ENCODE measurements at places on chromosomes 1 and 21.

GRCh38 chr1:15750924-15751323 lies 7.7 kb upstream of the FBLIM1 start:
- DNase-seq: no peak

- no peak for DNase-seq
Measured at GRCh38 chr1:109610609-109611307, 8.7 kb downstream of the GNAT2 start.

DNA sequence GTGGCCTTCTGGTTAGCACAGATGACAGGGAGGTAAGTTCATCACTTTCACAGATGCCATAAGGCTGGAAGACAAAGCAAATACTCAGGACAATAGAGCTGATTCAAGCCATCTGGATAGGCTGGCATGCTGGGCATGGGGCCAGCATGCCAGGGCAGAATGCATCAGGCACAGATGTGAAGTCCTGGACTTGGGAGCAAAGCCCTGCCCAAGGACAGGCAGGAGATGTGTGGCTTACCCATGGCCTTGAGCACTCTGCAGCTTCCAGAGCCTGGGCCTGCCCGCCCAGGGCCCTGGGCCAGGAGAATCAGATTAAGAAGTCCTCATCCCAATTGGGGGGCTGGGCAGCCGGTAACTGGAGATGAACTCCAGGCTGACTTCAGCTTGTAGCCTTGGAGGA lies 135.7 kb upstream of the ZC3H12A start:
- no peak for DNase-seq

DNA sequence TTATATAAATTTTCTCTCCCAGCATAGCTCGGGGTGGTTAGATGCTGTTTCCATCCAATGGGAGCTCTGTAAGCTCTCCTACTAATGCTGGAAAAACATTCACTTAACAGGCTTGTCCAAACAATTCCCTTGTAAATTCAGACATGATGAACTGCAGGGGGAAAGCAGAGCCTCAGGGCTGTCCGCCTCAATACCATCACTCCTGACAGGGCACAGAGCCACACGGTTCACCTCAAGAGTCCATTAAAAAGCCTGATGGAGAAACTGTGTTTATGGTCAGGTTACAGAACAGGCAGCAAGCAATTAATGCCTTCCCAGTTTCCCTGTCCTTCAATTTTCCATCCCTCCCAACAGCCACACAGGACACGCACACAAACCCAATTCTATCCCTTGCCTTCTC lies 171.0 kb downstream of the BRINP2 start:
- no peak for DNase-seq

- no peak for DNase-seq
Measured at GRCh38 chr1:70778056-70778762, 269.4 kb downstream of the PTGER3 start.

- no peak for DNase-seq
Measured at GRCh38 chr1:117659550-117660270, 53.9 kb downstream of the TENT5C start.

DNA sequence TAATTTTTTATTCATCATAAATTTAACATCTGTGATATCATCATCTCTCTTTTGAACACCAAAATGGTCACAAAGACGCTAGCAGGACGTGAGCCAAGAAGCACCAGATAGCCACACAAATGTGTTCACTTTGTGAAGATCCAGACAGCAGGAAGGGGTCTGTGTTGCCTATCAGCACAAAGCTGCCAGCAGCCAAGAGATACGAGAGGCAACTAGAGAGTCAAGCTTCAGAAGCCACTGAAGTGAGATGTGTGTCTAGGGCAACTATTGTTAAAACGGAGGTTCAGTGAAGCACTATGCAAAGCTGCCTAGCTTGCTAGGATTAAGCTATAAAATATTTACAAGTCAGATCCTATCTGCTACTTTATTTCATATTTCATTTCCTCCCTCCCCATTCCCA lies 45.3 kb downstream of the NDC1 start:
- no peak for DNase-seq

GRCh38 chr1:244384066-244384465 lies 67.6 kb downstream of the ADSS2 start:
- DNase-seq: no peak

- DNase-seq: no peak
Measured at GRCh38 chr21:15468368-15468767, 261.4 kb upstream of the USP25 start.

- no peak for DNase-seq
Measured at GRCh38 chr1:94614168-94614815, 72.7 kb upstream of the F3 start.

GRCh38 chr21:39559511-39559910 lies 53.2 kb upstream of the B3GALT5 start:
- DNase-seq: no peak

- no peak for DNase-seq
Measured at GRCh38 chr1:105462308-105462707, 1594.2 kb upstream of the PRMT6 start.

DNA sequence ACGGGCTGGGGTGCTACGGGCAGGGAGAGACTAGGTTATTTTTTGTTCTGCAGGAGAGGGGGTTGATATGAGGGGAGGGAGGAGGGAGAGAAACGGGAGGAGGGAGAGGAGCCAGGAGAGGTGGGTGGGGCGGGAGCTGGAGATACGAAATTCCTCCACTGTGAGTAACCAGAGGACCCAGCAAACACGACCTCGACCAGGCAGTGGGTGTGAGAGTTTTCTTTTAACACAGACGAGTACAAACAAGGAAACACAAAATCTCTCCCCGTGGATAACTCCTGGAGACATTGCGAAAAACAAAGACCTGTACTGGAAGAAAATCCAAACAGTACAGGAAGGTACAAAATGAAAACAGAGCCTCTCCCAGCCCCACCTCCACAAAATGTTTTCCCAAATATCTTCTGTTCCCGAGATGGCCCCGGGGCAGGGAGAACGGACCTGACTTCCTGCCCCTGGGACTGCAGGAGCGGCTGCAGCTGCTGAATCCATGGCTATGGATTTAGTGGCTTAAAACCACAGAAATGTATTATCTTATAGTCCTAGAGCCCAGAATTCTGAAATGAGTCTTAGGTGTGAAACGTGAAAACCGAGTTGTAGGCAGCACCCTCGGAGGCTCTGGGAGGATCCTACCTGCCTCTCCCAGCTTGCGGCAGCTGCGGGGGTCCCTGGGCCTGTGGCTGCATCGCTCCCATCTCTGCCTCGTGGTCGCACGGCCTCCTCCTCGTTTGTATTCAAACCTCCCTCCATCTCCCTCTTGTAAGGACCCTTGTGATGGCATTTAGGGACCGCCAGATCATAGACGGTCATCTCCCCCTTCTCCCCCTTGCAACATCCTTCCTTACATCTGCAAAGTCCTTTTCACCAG lies 82.2 kb downstream of the RIPK4 start:
- DNase-seq: no peak

GRCh38 chr1:94927405-94928175 lies 680 bp upstream of the CNN3 start:
- no peak for DNase-seq

DNA sequence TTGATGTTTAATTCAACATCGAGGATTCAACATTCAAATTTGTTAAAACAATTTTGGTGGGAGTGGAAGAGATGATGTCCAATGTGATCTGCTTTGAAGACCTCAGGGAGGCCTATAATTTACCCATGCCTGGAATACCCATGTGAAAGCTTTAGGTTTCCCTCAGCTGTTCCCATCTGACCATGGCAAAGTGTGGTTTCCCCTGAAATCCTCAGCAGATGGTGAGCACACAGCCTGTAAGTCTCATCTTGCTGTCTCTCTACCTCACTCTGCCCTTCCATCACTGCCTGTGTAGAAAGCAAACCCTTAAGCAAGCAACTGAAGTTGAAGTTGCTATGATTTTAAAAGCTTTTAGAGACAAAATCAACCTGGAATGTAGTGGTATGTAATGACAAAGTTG lies 80.1 kb upstream of the ATF3 start:
- no peak for DNase-seq

- DNase-seq: no peak
Measured at GRCh38 chr1:91948501-91949355, 473 bp upstream of the BRDT start.

DNA sequence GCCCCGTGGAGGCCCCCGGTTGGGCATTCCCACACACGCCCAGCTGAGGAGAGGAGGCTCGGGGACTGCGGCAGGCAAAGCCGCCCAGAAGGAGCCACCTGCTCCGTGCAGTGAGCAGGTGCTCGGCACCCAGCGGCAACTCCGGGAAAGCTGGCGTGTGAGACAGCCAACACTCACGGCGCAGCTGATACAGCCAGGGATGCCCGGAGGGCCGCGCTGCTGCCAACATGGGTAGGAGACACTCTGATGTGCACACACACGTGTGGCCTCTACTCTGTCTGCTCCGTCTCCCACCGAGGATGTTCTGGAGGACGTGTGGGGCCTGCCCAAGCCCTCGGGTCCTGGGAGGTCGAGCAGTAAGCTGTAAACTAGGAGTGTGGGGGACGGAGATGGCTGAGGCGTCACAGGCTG lies 12.9 kb downstream of the MORN1 start:
- no peak for DNase-seq

GRCh38 chr1:6336776-6337622 lies 56.6 kb downstream of the ACOT7 start:
- no peak for DNase-seq

GRCh38 chr1:112337028-112337531 lies 58.9 kb upstream of the CTTNBP2NL start:
- no peak for DNase-seq

- DNase-seq: no peak
Measured at GRCh38 chr1:48775831-48776392, 779 bp downstream of the BEND5 start.

DNA sequence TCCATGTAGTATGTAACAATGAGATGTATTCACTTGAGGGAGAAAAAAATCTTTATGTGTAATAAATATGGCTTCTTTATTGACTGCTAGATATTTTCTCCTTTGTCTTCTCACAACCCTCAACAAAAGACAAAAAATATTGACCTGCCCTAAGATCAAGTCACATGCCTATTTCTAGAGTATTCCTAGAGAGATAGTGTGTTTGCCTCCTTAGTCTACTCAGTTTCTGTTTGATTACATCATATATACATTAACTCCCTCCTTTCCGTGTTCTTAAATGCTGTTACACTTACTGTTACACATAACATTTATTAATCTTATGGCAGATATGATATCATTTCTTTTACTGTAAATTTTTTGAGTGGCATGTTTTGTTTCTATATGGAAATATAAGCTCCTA lies 281.6 kb upstream of the RGS18 start:
- DNase-seq: no peak

- no peak for DNase-seq
Measured at GRCh38 chr1:16984717-16985116, 4.3 kb upstream of the MFAP2 start.

DNA sequence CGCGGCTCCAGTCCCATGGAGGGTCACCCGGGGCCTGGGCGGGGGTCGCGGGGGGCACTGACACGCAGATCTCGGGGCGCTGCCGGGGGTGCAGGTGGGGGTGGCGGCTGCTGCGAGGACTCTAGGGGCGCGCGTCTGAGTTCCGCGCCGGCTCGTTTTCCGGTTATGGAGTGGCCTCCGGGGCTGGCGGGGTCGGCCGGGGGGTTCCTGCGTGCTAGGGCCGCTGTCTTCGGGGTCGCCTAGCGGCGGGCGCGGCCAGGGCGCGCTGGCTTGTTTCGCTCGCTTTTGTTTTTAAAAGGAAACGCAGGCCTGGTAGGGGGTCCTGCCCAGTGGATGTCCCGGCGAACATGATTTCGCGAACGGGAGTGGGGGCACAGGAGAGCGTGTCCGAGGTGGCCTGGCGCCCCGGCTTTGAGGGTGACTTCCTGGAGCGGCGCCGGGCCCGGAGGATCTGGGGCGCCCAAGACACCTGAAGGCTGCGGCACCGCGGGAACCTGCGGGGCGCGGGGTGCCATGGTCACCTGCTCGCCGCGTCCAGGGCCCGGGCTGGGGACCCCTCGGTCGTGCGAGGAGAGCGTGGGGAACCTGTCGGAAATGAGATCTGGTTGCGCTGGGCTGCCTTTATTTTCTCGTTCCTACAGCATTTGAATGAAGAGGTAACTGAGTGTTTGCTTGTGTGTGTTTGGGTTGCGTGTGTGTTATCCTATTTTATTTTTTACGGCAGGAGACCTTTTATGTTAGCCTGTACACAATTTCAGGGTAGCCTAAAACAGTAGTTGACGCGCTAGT lies 618 bp downstream of the ETS2 start:
- no peak for DNase-seq

- DNase-seq: no peak
Measured at GRCh38 chr1:192061556-192061955, 96.7 kb upstream of the RGS18 start.

DNA sequence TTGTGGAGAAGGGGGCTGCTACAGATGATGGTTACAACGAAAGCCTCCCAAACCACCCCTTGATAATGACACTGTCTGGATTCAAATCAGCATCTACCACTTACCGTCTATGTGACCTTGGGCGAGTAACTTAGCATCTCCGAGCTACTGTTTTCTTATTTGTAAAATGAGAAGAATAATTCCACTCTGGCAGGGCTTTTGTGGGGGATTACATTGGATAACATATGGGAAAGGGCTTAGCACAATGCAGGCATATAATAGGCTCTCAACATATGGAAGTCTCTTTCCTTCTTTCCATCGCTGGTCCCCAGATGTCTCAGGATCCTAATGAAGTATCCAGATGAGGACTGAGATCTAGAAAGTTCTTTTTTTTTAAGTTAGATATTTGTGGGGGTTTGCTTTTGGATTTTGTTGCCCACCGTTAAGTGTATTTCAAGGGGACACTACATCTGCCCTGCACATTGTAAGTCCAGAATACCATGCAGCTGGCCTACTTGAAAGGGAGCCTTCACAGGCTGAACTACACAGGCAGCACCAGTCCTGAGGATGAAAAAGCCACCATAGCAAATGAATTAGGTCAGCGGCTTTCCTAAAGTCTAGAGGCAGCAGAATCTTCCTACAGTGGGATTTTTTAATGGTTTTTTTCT lies 172.2 kb upstream of the IRF2BP2 start:
- DNase-seq: no peak

DNA sequence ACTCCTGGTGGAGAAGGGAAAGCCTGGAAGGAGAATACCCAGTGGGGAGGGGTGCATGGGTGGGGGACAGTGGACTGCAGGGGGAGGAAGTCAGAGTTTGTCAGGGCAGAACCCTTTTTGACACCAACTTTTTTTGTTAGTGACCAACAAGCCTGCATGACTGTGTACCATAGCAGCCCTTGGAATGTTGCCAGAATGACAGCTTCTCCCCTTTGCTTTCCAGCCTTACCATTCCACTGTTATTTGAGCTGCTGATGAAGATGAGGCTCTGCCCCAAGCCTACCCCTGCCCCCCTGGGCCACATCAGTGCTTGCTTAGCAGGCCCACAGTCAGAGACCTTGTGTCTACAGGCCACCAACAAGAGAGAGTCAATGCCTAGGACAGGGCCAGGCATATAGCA lies 341.2 kb downstream of the HHAT start:
- DNase-seq: no peak

- DNase-seq: no peak
Measured at GRCh38 chr1:110873856-110874255, 908 bp downstream of the CD53 start.

- no peak for DNase-seq
Measured at GRCh38 chr1:209878964-209879363, 51.2 kb downstream of the UTP25 start.
